Glutamatergic neuron (in vitro differentiated cells): ENCODE measurements at places on chromosomes 6 and 20. TPM values are rescaled to one million over a fixed set of nuclear protein-coding genes. Genes with fewer than 3 reads are reported as not detected.

Gene BPIFA1
- total RNA-seq, result not detected

Gene POLH
- 20.2 TPM for total RNA-seq

Gene ZNF831
- total RNA-seq, result not detected

Gene CALHM6
- total RNA-seq, result not detected

Gene KCNS1
- not detected for total RNA-seq

Gene KIF6
- total RNA-seq, result 1.1 TPM

DNA sequence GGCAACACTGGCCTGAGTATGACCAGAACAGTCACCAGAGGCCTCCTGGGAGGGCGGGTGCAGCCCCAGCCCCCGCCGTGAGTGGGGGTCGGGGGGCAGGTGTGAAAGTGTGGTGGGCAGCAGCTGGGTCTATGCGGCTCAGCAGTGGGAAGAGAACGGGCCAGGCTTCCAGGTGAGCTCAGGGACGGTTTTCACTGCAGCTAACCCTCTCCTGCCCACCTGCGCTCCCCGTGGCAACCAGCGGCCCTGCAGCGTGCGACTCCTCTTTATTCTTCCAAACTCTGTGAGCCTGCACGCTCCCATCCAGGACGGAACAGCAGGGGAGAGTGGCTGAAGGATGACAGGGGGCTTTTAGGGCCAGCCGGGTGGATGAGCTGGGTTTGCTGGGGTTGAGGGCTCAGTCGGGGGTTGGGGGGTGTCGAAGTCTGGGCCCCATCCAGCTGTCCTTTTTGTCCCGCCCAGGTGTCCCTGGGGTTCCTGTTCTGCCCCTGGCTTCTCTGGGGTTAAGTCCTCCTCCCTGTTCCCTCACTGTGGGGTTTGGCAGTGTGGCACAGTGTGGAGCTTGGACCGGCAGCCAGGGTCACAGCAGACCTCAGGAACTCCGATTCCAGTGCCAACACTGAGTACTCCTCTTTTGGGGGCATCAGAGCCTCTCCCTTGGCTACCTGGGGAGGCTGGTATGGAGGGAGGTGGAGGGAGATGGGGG lies 859 bp upstream of the BIRC7 start:
- peak; percentile 78 for DNase-seq

DNA sequence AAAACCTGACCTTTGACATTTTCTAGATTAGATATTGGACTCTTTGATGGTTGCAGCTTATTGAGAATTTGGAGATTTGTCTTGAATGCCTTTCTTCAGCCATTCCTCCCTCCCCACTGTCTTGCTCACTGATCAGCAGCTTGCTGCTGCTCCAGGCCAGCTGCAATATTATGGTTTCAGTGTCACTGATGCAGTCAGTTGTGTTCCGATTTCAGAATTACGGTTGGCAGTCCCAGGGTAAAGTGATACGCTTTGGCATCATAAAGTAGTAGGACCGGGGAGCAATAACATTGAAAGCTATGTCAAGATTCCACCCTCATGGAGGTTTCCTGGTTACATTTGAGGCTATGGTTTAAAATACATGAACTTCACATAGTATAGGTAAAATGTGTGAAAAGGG lies 152.6 kb downstream of the BCKDHB start:
- no peak for DNase-seq

DNA sequence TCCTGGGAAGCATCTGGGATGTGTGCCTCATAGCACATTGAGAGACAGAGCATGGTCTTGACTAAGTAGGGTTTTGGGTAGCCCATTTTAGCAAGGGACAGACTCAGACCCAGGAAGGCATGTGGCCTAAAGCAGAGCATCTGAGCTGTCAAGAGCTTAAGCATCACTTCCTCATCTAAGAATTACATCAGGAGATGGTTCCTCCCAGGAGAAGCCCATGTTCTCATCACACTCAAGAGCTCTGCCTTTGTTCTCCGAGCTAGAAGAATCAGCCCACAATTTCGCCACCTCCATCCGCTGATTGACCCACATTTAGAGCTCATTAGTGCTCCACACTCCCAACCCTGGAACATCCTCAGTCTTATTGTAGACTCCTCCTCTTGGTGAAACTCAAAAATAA lies 68.3 kb downstream of the NPEPL1 start:
- no peak for DNase-seq
